Hypothalamus (tissue), 51 donors: ENCODE measurements at places on chromosomes 12 and 14.

- no peak for DNase-seq
These were observed 21.9 kb upstream of the ISM2 start for GRCh38 chr14:77520555-77520954.

GRCh38 chr14:77923131-77923936, 123.4 kb downstream of the ADCK1 start:
- no peak for DNase-seq

- no peak for DNase-seq
These were observed 146.5 kb downstream of the PAPOLA start for GRCh38 chr14:96648506-96649326.

DNA sequence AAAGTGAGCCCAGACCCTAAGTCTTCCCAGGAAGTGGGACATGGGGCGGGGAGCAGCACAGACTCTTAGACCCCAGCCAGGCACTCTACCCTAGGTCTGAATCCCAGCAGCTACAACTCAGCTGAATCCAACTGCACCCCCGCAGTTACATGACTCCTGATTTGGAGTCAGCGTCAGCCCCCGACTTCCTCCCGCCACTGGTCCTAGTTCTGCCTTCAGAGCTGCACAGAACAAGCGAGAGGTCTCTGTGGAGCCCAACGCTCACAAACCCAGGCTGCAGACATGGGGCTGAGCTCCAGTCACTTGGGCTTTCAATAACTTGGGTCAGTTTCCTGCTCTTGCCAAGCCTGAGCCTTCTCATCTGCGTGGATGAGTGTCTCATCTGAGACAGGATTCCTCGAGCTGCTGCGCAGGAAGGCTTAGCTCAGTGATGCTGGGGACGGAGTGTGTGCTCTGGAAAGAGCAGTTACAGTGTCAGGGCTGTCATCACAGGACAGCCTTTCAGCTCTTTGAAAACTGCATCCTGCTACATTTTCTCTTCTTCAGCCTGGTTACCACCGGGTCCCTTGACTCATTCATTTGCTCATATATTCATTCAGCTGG, 30.6 kb upstream of the NXPH4 start:
- no peak for DNase-seq

DNA sequence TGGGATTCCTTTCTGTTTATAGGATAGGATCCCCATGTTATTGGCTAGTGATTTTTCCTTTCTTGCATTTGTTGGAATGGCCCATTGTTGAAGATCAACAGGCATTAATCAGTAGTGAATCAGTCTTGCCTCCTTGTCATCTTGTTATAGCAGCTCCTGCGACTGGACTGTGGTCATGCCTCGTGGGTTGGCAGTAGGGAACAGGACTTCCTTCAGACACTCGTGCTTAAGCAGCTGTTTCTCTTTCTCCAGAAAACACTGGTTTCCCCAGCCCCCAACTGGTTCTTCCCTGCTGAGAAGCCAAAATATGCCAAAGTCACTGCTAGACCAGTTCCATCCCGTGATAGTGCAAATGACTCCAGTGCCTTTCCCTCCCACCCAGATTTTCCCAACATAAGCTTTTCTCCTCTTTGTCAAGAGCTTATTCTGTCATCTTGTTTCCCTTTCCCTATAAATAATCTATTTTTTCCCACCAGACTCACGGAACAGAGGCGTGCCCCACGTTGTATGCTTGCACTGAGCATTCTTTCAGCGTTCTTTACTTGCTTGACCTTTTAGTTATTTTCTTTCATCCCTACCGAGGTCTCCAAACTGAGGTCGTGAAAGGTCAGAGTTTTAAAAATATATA, 83.5 kb downstream of the SAMD4A start:
- no peak for DNase-seq

DNA sequence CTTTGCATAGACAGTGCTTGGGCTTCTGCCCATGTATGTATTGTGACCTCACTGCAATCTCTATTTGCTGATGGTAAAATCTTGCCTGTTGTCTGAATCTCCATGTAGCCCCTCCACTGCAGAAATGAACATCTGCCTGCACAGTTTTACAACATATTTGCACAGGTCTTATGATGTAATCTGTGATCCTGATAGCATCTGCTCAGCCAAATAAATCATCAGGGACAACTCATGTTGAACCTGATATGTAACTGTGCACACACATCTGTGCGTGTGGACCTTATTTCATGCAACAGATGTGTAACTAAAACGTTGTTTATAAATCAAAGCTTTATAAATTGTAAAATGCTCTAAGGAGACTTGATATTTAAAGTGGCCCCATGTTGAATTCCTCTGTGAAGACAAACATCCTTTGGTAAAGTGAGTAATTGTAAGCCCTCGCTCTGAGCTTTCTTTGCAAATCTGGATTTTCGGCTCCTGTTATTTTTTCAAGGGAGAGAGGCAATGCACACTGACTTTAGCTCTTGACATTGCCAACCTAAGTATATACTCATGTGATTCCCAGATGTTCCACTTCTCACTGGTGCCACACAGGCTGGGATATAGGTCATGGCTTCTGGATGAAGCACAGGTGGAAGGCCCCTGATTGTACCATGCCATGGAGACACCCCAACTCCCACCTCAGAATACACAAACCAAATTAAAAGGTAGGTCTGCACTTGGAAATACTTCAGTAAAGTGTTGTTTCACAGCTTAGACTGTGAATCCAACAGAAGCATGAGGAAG, 371.3 kb downstream of the GRIN2B start:
- no peak for DNase-seq

DNA sequence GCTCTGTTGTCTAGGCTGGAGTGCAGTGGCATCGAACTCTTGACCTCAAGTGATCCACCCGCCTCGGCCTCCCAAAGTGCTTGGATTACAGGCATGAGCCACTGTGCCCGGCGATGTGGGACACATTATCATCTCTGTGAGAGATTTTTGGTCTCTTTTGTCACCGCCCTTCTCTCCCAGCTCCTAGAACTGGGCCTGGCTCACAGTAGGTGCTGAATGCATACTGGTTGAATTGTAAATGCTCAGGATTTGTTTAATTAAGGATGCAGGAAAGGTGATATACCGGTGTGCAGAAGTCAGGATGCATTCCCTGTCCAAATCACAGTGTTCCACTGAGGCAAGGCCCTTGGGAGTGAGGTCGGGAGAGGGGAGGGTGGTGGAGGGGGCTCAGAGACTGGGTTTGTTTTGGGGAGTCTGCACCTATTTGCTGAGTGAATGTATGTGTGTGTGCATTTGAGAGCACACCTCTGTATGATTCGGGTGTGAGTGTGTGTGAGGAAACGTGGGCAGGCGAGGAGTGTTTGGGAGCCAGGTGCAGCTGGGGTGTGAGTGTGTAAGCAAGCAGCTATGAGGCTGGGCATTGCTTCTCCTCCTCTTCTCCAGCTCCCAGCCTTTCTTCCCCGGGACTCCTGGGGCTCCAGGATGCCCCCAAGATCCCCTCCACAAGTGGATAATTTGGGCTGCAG, 1.0 kb upstream of the KRT18 start:
- no peak for DNase-seq

GRCh38 chr12:49305762-49306510, 11.0 kb downstream of the PRPH start:
- no peak for DNase-seq

DNA sequence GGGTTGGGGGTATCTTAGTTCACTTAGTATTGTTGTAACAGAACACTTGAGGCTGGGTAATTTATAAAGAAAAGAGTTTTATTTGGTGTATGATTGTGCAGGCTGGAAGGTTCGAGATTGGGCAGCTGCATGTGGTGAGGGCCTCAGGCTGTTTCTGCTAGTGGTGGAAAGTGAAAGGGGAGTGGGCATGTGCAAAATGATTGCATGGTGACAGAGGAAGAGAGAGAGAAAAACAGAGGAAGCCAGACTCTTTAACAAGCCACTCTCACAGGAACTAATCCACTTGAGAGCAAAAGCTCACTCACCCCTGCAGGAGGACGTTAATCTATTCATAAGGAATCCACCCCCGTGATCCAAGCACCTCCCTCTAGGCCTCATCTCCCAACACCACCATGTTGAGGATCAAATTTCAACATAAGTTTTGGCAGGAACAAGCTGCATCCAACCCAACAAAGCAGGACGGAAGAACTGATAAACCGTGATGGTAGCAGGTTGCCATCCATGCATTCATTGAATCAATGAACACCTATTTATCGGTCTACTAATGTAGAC, 165.0 kb upstream of the GZMB start:
- DNase-seq: no peak

DNA sequence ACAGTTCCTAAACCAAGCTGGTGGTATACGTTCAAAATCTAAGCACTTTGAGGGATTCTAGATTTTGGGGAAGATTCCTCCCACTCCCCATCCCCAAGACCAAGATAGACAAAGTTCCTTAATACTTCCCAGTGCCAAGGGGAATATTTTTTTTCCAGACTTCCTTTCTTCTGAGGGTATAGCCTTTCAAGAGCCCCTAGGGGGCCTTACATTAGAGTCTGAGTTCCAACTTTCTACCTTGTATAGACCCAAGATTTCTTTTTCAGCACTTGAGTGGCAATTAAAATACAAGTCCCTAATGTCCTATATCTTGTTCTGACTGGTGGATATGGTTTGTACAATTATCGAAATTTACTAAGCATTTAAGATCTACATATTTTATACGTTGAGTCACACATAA, 28.7 kb upstream of the SOS2 start:
- DNase-seq: no peak

DNA sequence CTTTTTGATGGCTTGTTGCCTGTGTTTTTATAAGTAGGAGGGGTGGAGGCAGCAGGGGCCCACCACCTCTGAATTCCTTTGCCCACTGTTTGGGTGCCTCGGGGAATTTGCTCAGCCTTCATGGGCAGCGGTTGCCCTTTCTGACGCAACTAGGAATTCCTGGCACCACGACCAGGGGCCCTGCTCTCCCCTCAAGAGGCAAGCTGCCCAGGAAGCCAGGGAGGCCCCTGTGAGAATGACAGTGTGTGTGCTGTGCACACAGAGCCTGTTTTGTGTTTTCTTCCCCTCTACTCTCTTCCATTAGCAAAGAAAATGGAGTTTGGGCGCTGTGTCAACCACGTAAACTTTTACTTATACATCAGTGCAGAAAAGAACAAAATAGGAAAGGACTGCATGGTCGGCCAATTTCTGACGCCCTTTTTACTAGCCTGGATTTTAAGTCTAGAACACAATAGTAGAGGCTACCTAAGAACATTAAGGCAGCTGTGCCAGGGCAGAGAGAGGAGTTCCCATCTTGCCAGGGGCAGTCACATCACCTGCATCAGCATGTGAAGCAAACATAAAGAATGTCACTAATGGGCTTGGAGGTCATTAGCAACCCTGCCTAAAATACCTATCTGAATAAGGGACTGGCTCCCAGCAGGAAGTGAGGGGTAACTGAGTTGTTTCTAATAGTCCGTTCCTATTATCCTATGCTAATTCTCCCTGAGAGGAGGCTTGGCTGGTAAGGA, 17.9 kb upstream of the PTGR2 start:
- peak; percentile 38 for DNase-seq

- no peak for DNase-seq
These were observed 31.5 kb downstream of the HEATR5A start for GRCh38 chr14:31388687-31389413.
